ENCODE measurements at places on chromosomes 3 and 15.

DNA sequence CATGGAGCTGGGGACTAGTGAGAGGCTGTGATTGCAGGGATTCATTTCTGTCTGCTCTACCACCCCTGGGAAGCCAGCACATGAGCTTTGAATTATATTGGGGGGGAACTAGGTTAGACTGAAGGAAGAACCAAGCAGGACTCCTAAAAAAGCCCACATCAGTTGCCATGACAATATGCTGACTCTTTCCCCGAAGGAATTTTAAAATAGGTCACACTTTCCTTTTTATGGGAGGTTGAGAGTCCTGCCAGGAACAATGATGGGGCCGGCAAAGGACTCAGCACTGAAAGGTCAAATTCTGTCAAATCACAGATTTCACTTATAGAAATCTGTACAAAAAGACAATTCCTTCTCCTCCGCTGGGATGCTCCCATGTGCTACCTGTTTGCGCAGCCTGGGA is 130.8 kb downstream of the ZNF621 start:
- no peak for DNase-seq

DNA sequence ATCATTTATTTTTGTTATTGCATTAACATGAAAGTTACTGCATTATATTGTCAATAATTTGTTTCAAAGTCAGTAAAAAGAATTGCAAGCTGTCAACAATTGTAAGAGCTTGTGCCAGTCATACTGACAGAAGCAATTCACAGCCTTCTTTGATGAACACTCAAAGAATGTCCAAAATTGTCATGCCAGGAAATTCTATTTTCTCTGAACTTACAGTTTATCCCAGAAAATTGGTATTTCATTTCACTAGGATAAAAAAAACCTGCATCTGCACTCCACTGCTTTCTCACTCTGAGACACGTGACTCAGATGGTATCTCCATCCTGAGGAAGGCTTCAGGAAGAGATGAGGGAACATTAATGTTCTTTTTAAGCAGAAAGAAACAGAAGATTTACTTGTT is 332.6 kb upstream of the CCDC54 start:
- no peak for DNase-seq

GRCh38 chr15:25582886-25583285 is 144.1 kb upstream of the UBE3A start:
- no peak for DNase-seq

GRCh38 chr15:60814062-60814461 is 335.1 kb upstream of the ICE2 start:
- no peak for DNase-seq

DNA sequence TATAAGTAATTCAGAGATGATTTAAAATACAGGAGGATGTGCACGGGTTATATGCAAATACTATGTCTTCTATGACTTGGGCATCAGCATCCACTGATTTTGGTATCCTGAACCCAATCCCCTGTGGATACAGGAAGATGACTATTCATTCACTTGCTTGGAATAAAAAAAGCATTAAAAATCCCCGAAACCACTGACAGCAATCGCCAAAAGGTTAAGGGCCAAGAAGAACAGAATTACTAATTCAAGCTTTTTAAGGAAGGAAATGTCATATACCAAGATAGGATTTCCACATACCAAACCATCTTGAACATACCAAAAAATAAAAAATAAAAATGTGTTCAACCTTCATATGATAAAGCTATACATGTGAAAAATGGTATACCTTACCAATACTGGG is 93.7 kb downstream of the DLG1 start:
- no peak for DNase-seq

DNA sequence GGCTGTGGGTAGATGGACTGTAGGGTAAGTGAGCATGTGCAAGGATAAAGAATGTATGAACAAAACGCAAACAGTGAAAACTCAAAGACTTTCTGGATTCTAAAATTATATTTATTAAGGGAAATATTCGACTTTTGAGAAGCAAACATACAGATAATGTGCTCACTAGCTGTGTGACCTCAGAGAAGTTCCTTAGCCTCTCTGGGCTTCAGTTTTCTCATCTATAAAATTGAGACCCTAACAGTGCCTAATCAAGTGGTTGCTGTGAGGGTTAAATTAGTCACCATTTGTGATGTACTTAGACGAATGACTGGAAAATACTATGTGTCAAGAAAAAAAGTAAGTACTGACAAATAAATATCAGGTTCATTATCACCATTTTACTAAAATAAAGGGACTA is 261.7 kb downstream of the MAGI1 start:
- no peak for DNase-seq

DNA sequence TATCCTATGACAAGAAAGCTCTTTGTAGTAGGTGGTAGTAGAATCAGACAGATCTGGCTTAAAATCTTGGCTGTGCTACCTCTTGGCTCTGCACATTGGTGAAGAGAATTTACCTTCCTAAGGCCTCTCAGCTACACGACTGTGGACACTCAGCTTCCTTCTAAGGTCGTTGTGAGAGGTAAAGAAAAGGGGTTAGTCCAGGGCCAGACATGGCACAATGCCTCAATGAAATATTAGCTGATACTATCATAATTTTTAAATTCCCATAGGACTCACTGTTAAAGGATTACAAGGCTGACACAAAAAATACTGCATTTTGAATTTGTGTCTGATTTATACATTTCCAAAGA is 80.4 kb downstream of the IGF1R start:
- DNase-seq, result no peak

GRCh38 chr15:31461911-31462480 is 135.4 kb downstream of the KLF13 start:
- DNase-seq, result no peak

- DNase-seq, result peak; percentile 48
Measured at GRCh38 chr3:149547954-149548668, 73.6 kb downstream of the TM4SF4 start.

GRCh38 chr15:82901114-82901805 is 51.3 kb downstream of the HOMER2 start:
- DNase-seq, result no peak

GRCh38 chr3:23830869-23831484 is 25.2 kb downstream of the UBE2E1 start:
- DNase-seq, result no peak

DNA sequence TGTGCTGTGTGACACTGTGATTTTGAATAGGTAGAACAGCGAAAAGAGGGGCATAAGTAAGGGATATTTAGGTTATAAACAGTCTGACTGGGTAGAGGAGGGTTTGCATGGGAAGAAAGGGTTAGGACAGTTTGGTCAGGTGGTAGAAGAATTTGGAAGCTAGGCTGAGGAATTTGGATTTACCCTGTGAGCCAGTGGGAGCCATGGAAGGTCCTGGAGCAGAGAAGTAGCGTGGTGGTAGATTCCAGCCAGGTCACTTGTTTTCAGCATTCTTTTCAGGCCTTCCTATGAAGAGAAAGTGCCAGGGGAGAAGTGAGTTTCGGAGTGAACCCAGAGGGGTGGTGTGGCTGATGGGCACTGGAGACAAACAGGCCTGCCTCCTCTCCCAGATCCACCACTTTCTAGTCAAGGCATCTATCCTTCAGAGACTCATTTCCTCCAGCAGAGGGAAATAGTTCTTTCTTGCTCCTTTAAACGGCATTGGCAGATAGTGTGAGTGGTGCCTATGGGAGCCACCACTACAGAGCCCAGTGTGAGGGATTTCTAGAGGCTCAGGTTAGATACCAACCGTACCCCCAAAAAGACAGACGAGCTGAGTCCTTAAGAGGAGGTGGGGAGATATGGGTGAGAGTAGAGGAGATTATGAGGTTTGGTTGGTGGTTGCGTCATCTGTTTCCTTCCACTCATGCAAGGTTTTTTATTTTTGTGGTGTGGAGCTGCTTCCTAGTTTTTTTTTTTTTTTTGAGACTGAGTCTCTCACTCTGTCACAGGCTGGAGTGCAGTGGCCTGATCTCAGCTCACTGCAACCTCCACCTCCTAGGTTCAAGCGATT is 21.2 kb downstream of the PXK start:
- no peak for DNase-seq

DNA sequence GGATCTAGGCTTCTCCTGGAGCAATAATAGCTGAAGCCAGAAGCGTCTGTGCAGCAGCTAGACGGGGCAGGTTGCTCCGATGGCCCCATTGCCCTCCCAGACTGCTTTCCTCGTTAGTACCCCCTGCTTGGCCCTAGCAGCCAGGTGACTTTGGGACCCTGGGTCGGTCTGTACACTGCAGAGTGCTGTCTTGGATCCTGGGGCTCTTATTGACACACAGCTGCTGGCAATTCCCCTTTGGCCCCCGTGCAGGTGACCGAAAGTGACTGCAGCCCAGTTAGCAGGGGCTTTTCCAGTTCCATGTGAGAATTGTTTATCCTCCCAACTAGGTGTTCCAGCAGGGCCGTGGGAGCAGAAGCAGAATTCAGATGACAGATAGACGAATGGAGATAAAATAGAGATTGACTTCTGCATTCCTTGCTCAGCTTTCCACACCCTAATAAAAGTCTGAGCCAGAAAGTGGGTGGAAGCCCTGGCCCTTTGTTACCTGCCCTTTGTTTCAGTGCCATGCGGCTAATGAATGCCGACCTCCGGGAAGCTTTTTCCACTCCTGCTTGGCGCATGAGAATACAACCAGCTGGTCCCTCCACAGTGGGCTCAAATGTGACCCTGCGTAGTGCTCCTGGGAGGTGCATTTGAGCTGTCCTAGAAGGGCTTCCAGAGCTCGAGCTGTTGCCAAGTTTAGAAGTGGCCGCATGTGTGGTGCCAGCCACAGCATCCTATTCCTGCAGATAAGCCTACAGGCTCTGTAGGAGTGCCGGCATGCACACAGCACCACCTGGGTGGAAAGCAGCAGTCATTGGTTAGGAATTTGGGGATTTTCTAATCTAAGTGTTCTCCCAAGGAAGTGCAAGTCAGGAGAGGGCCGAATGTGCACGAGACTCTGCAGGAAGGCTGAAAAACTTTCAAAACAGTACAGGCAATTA is 94.4 kb downstream of the SLCO3A1 start:
- no peak for DNase-seq

DNA sequence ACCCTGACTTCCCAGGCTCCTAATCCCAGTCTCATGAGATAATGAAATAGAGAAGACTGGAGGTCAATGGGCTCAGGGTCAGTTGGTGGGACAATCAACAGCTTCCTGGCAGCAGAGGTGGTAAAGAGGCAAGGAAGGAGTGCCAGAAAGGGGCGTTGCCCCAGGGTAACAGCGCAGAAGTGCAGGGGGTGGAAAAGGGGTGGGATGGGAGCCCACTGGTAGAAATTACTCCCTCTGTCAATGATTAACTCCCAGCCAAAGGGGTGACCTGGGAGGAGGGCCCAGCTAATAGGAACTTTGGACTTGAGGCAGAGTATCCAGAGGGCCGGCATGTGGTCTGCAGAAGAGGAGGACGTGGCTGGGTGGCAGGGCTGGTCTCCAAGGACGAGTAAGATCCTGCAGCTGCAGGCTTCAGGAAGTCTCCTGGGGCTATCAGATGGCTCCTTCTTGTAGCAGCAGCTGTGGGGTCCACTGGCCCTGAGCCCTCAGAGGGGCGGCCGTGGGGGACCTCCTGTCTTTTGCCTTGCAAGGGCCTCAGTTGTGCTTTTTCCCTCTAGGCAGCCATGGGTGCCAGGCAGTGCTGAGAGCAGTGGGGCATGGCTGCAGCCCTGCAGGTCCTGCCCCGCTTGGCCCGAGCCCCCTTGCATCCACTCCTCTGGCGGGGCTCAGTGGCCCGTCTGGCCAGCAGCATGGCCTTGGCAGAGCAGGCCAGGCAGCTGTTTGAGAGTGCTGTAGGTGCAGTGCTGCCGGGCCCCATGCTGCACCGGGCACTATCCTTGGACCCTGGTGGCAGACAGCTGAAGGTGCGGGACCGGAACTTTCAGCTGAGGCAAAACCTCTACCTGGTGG is 2.3 kb downstream of the GLYCTK start:
- no peak for DNase-seq

DNA sequence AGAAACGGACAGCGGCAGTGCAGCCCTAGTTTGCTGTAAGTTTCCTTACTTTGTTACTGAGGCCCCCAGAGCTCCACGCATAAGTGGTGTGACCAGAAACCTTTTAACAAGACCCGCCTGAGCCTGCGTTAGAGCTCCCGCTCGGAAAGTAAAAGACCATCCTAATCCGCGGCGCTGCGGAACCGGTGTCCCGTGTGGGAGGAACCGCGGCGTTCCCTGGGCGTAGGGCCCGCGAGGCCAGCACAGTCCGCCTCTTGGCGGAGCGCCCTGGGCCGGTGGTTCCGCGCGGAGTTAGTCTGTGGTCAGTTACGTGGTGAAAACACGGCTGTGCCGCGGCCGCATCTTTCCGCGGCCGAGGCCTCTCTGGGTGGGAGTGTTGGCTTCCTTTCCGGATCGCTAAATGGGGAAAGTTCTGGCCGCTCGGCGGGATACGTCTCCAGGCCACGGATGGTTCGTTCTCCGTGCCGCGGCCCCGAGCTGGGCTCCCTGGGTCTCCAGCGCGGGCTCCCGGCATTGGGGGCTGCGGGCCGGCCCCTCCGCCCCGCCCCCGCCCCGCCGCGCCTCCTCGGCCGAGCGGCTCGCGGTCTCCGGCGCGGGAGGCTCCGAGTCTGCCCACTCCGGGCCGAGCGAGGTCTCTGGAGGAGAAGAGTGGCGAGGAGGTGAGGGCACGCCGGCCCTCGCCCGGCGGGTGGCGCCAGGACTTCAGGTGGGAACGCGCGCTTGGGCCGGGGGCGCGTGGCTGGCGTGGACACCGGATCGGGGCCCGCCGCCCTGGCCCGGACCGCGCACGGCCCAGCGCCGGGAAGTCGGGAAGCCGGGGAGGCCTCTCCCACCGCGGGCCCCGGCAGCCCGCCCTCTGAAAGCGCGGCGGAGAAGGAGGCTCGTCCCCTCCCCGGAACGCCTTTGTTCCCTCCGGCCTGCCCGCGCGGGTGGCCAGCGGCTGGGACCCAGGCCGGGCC is 754 bp downstream of the B3GNT5 start:
- DNase-seq, result no peak

DNA sequence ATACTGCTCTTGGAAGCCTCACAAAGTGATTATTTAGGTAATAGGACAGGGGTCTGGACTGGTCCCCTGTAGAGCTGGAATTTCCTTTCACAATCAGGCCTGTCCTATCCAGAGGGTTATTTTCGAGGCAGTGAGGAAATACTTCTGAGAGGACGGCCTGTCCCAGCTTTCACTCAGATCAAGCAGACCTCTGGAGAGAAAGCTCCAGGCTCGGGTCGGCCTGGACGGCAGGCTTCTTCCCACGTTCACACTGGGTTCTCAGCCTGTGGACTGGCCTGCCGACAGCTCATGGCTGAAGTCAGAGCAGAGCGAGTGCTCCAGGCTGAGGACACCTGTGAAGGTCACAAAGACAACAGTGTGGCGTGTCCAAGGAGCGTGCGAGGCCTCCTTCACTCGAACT is 405.3 kb downstream of the VPS13C start:
- no peak for DNase-seq

- DNase-seq, result no peak
Measured at GRCh38 chr3:140579260-140579659, 98.6 kb upstream of the TRIM42 start.

DNA sequence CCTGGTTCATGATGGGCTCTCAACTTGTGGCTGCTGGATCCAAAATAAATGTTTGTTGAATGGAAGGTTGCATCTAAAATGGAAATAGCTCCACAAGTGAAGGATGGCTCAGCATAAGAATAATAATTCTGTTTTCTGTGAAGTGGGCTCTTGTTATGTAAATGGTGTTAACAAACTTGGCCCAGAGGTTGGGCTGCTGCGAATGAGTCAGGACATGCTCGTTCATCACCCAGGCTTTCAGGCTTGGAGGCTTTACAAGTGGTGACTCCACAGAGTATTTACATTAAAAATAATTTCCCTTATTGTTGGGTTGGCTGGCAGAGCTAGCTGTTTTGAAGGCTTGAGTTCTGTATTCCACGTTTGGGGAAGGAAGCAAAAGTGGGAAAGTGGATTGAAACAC is 60.5 kb downstream of the ITGB5 start:
- DNase-seq, result peak; percentile 18
